Activated CD4-positive, alpha-beta T cell treated with anti-CD3 and anti-CD28 coated beads, Interleukin-2, amount 50 U/mL, for 16 hours (primary cell): ENCODE measurements at places on chromosomes 16 and 17.

DNA sequence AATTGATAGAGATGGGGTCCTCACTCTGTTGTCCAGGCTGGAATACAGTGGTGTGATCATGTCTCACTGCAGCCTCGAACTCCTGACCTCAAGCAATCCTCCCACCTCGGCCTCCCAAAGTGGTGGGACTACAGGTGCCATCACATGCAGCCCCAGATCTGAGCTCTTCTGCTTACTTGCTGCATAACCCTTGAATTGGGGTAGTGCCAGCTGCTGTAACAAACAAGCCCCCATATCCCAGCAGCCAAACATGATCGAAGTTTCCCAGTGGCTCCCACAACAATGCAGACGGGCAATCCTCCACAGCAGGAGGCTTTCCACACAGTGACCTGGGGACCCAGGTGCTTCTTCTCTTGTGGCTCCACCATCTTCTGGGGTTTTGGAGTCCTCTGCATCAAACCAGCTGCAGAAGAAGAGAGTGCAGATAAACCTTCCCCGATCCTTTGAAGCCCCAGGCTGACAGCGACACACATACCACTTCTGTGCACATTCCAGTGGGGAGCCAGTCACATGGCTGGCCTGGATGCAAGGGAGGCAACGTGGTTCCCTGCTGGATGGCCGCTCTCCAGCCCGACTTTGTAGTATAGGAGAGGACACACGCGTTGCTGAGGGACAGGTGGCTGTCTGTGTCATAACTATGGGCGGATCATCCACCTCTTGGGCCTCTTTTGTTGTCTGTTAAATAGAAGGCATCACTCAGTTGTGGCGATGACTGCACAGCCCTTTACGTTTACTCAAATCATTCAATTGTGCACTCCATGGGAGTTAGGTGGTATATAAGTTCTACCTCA is 16.7 kb downstream of the SBK1 start:
- no peak for DNase-seq

- DNase-seq: no peak
Measured at GRCh38 chr17:16283705-16284104, 66.7 kb downstream of the PIGL start.

- peak; percentile 44 for DNase-seq
Measured at GRCh38 chr17:55641676-55642081, 81.0 kb downstream of the TMEM100 start.

GRCh38 chr16:59048876-59049275 is 314.8 kb upstream of the GOT2 start:
- no peak for DNase-seq

- DNase-seq: no peak
Measured at GRCh38 chr16:31077592-31078396, 3.6 kb downstream of the ZNF646 start.

DNA sequence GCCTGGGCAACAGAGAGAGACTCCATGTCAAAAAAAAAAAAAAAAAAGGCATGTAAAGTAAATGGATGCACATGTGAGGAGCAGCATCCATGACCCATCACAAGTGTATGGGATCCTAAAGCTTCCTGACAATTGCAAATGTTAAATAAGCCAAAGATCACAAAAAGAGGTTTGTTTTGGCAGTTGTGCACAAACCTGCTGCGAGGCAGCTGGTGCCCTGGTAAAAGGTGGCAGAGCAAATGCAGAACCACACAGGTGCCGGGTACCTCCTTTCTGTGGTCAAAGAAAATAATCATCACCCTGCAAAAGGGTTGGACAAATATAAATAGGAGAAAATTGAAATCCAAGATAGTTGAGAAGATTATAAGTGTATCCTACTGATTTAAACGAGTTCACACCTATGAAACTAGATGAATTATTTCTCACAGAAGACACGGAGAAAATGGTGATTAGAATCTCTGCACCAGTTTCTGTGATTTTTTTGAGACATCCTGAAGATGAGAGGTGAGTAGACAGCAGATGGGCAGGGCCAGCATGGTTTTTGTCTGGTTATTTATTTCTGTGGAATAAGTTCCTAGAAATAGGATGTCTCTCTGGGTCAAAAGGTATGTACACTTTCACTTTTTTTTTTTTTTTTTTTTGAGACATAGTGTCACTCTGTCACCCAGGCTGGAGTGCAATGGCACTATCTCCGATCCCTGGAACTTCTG is 291.3 kb downstream of the CDH13 start:
- DNase-seq: no peak

DNA sequence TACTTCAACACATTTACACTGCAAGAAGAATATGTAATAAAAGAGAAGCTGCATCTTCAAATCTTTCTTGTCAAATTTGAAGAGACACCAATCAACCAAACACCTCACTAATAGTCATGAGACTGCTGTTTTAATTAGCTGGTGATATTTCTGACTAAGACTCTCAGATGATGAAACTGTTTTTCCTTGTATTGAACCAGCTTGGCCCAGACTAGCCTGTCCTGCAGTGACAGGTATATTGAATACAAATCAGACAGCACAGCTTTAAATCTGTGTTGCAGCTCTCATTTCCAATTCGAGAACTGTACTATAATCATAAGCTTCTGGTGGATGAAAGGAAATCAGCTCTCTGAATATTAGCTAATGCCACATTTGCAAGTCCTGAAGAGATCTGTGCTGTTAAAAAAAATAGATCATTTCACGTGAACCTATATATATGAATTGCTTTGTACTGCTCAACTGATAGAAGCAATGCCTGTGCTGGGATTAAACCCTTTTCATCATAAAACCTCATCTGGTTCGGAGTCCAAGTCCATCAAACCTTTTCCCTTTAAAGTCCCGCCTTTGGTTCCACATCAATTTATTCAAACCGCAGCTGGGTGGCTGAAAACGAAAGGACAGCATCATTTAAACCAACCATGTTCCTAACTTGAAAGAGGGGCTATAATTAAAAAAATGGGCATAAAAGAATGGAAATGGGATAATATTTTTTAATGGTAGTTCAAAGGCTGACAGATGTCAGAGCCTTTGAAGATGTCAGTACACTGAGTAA is 306.2 kb downstream of the CEP112 start:
- DNase-seq: no peak

DNA sequence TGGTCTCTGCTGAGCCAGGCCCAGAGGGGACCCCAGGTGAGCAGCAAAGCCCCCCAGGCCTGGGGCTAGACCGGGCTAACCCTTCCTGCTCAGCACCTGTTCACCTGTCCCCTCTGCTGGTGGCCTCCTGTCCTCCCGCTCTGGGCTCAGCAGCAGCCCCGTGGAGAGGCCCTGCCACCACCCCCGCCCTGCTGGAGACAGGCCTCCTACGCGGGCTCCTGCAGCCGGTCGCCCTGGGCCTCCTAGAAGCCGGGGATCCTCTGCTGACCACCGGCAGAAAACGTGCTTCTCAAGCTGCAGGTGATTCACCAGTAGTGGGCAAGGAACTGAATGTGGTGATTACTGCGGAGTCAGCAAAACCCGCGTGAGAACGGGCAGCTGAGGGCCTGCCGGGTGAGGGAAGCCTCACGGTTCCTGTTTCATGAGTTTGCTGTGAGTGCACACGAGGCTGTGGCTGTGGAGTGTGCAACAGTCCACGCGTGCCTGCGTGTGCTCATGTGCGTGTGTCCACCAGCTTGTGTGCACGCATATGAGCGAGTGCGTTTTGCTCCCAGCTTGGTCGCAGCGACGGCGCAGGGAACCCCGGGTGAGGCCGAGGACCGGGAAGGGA is 792 bp downstream of the SECTM1 start:
- no peak for DNase-seq

- no peak for DNase-seq
Measured at GRCh38 chr17:36691606-36692005, 90.2 kb downstream of the MRM1 start.

DNA sequence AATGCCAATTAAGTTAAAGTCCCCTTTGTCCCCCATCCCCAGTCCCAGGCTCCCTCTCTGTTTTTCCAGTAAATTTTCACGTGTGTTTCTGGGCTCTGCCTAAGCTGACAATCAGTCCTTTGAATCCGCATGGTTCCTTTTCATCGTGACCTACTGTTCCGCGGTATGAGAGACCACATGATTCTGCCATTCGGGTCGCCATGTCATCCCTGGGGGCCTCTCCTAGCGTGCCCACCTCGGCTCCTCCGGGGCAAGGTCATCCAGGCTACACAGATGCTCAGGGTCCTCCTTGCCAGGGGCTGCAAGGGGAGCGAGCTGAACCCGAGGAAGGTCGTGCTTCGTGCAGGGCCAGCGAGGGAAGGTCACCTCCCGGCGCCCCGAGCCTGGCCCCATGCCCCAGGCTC is 157.6 kb downstream of the RAB11FIP4 start:
- DNase-seq: peak; percentile 41

- no peak for DNase-seq
Measured at GRCh38 chr17:49866882-49867413, 19.1 kb upstream of the TAC4 start.

DNA sequence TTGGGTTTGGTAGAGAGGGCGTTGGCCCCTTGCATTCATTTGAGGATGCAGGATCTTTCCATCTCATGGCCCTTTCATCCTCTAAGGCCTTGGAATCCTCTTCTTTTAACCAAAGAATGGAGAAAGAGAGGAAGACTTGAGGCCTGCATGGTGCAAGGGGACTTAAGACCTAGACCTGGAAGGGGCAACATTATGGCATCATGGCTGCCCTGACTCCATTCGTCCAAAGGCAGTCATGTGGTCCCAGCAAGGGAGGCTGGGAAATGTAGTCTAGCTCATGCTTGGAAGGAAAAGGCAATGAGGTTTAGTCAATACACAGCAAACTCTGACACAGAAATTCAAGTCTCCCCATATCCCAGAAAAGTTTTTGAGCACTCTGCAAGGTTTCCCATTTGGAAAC is 30.7 kb upstream of the CDRT4 start:
- DNase-seq: no peak

DNA sequence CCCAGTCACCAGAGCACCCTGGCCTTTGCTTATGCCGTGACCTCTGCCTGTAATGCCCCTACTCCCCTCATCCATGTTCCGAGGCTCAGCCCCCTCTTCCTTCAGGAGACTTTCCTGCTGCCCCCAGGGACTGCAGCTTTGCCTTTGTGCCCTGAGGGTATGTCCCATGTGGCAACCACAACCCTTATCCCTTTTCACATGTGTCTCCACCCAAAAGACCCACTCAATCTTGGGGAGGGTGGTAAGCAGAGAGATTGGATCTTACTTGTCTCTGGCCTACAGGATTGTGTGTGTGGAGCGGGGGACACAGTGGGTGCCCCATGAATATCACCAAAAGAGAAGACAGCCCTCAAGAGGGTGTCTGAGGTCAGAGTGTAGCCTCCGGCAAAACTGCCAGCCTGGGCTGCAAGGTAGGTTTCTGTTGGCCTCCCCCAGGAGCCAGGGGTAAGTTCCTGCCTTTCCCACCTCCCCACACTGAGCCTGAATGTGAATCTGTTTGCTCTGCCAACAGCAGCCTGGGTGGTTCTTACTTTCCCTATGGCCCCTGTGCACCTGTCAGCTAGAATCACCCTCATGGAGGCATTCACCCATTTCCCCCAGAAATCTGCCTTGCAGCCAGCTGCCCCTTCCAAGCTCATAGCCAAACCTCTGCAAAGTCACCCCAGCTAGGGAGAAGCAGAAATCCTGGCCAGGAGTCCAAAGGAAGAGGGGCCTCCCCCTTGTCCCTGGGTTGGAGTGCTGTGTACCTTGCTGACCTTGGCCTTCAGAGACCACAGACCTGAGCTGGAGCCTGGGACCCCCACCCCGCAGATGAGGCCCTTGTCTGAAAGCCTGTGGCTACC is 11.5 kb upstream of the C17orf113 start:
- DNase-seq: no peak

DNA sequence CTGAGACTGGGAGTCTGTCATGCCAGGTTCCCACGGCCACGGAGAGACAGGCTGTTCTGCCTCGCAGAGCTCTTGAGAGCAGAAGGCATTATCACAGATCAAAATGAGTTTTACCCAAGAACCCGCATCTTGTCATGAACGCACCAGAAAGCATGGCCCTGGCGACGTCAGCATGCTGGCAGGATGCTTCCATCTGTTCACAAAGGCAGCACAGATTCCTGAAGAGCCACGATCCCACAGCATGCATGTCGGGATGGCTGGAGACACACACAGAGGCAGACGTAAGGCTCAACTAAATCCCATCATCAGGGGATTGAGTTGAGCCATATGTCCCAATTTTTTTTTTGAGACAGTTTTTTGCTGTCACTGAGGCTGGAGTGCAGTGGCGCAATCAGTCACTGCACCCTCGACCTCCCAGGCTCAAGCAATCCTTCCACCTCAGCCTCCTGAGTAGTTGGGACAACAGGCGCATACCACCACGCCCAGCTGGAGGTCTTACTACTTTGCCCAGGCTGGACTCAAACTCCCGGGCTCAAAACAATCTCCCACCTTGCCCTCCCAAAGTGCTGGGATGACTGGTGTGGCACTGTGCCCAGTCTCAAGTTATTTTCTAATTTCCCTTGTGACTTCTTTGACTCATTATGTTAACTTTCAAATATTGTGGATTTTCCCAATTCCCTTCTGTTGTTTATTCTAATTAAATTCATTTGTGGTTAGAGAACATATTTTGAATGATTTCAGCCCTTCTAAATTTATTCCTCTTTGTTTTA is 11.1 kb downstream of the FANCA start:
- DNase-seq: no peak

GRCh38 chr16:31328322-31329052 is 26.5 kb upstream of the ITGAX start:
- DNase-seq: no peak
